ENCODE measurements at places on chromosomes 1 and 21.

DNA sequence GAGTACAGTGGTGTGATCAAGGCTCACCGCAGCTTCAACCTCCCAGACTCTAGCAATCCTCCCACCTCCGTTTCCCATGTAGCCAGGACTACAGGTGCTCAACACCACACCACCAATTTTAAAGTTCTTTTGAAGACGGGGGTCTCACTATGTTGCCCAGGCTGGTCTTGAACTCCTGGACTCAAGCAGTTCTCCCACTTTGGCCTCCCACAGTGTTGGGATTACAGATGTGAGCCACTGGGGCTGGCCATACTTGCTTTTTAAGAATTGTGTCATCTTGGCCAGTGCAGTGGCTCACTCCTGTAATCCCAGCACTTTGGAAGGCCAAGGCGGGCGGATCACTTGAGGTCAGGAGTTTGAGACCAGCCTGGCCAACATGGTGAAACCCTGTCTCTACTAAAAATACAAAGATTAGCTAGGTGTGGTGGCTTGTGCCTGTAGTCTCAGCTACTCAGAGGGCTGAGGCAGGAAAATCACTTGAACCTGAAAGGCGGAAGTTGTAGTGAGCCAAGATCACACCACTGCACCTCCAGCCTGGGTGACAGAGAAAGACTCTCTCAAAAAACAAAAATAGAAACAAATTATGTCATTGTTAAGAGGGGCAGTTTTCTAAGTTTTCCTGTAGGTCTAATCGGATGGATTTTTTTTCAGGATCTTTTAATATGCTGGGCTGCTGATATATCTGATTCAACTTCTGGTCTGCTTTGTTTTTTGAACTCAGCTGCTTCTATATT lies 18.7 kb downstream of the AK4 start:
- no peak for ATAC-seq

GRCh38 chr1:175618559-175618958 lies 124.8 kb downstream of the TNR start:
- ATAC-seq, result no peak

GRCh38 chr1:221797506-221797905 lies 55.6 kb upstream of the DUSP10 start:
- ATAC-seq, result no peak

DNA sequence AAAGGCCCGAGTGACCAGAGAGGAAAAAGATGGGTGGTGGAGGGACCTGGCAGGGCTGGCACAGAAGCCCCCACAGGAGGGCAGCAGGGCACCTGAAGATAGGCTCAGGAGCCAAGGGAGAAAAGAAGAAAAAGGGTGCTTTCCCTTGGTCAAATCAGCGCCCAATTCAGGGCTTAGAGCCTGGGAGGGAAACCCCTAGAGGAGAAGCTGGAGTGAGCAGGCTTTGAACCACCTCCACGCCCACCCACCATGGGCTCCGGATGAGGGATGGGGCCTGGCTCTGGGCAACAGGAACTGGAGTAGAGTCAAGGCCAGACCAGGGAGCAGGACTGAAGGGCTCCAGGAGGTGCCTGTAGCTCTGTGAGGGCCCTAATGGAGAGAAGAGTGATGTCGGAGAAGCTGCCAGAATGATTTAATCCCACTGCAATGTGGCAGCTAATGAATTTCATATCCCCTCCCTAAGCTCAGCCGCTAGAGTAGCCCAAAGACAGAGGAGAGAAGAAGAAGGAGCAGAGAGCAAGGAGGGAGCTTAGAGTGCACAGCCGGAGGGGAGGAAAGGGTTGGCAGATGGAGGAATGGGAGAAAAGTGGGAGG lies 12.0 kb upstream of the PRELP start:
- no peak for ATAC-seq

DNA sequence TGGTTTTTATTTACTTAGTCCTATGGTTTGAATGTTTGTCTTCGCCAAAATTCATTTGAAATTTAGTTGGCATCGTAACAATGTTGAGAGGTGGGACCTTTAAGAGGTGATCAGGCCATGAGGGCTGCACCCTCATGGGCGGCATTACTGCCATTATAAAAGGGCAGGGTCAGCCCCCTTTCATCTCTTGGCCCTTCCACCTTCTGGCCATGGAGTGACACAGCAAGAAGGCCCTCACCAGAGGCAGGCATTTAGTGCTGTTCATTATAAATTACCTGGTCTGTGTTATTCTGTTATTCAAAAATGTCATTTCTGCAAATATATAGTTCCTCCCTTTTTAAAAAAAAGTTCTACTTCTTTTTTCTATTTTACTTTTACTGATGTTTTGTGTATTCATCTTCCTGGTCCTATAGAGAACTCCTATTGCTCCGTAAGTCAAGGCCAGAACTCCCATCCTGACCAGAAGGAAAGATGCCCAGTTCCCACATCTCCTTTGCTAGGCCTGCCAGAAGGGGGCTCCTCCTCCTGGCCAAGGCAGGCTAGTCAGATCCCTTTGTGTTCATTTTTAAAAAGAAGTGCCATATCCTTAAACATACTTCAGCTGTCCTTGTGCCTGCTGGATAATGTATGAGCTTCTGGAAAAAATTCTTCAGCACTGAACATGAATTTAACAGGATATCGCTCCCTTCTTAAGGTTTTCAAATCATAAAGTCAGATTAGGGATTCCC lies 10.0 kb upstream of the LBR start:
- no peak for ATAC-seq
